ENCODE measurements at places on chromosomes 4 and X.

- DNase-seq, result no peak
Measured at GRCh38 chr4:163976588-163976987, 482.1 kb downstream of the TMA16 start.

GRCh38 chrX:70219938-70220764 lies 14.3 kb upstream of the AWAT1 start:
- no peak for DNase-seq

DNA sequence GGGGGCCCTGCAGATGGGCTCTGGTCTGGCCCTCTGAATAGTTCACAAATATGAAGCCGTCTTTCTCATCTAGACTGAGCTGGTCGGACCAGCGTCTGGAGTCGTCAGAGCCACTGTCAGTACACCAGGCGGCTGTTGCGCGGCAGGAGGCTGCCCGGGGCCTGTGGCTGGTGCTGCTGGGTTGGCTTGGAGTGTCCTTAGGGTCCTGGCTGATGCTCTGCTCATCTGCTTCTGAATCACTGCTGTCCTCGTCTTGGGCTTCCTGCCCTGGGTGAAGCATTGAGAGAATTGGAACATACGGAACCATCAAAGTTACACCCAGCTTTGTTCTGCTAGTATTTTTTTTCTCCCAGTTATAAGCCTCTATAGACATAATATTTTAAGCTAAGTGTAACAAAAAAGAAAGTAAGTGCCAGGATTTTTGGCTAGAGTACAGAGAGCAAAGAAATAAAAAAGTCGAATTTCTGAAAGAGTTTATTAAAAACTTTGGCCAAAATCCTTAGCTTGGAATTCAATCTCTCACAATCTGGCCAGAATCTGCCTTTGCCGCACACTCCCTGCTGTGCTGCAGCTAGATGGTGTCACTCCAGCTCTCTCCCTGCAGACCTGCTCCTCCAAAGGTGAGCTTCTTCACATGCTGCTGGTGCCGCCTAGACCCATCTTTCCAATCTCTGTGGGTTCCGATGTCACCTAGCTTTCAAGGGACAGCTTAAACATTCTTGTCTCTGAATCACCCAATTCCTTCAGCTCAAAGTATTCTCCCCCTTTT lies 96.2 kb downstream of the CDS1 start:
- DNase-seq, result no peak

GRCh38 chrX:43716696-43717095 lies 60.6 kb downstream of the MAOA start:
- no peak for DNase-seq

DNA sequence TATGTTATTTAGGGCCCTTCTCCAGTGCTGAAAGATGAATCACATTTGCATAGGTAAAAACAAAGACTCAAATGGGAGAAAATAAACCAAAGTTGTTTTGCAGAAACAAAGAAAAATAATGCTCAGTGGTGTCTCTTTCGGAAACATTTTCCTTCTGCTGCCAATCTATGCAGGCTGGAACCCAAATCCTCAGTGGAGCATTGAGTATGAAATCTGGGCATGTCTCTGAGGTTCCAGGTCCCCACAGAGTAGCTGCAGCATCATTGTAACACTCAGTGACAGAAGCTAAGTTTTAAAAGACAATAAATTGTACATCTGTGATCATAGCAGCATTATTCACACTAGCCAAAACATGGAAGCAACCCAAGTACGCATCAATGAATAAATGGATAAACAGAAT lies 303.6 kb downstream of the FBXW7 start:
- no peak for DNase-seq

DNA sequence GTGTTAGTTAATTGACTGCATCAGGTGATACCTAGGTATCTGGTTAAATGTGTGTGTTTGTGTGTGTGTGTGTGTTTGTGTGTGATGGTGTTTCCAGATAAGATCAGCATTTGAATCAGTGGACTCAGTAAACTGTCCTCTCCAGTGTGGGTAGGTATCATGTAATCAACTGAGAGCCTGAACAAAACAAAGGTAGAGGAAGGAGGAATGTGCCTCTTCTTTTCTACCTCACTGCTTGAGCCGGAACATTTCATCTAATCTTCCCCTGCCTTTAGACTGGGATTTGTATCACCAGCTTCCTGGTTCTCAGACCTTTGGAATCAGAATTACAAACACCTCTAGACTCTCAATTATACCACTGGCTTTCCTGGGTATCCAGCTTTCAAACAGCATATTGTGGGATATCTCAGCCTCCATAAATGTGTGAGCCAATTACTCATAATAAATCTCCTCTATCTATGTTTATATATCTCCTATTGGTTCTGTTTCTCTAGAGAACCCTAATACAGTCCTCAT lies 120.5 kb downstream of the TBCK start:
- no peak for DNase-seq

DNA sequence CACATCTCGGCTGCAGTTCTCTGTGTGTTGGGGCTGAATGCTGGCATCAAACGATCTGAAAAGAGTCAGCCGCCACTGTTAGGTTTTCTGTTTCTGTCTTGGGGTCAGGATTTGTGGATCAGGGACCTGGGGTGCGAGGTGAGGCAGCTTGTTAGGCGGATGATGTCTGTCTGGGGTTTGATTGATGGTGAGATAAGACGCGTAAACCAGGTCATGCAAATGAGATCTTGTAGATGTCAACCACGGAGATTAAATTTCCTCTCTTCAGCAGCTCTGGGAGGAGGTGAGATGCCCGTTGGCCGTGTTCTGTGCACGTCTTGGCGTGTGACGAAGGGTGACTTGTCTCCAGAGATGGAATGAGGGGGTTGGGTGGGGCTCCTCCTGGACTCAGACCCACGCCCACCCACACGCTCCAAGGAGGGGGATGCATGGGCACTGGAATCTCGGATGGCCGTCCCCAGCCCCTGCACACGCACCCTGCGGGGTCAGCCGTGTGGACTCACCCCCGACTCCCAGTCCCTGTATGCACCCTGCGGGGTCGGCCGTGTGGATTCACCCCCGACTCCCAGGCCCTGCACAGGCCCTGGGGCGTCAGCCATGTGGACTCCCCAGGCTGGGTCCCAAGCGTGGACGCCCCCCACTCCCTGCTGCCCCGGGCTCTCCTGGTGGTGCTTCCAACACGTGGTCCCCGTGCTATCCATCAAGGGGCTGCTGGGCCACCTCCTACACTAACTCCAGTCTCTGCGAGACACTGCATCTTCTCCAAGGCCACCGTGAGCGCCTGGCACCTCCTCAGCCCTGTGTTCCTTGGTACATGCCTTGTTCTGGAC lies 16.0 kb upstream of the UVSSA start:
- peak; percentile 70 for DNase-seq

DNA sequence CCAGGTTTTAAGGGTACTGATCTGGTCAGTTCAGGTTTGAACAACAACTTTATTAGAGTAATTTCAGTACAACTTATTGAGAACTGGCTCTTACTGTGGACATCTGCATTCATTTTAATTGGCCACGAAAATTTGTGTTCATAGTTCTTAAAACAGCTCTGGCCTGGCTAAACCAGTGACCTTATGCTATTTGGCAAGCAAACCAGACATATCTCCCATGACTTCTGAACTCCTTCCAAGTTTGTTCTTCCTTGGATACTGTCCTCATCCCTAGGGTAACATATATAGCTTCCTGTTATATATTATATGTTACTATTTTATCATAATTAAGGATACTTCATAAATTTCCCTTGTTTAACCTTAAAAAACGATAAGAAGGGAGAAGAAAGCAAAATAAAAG lies 841.9 kb downstream of the TRAM1L1 start:
- DNase-seq, result no peak

- no peak for DNase-seq
Measured at GRCh38 chr4:56008206-56008605, 59.5 kb downstream of the CEP135 start.

- no peak for DNase-seq
Measured at GRCh38 chr4:2907706-2908293, 55.4 kb downstream of the NOP14 start.

GRCh38 chr4:185648631-185649030 lies 113.3 kb upstream of the PDLIM3 start:
- no peak for DNase-seq

- DNase-seq, result no peak
Measured at GRCh38 chr4:107906458-107907100, 24.8 kb upstream of the CYP2U1 start.

- DNase-seq, result no peak
Measured at GRCh38 chrX:18753631-18754030, 46.2 kb downstream of the PPEF1 start.
